ENCODE measurements at places on chromosomes 11 and 22. TPM values are rescaled to one million over a fixed set of nuclear protein-coding genes. Genes with fewer than 3 reads are reported as not detected.
A peak's percentile ranks its signal among the peaks of the same experiment; 100 is the strongest.

- H3K27me3 ChIP-seq = no peaks in the 10 kb centered on the region
- H3K27ac ChIP-seq = peak overlapping the region; percentile 86
- H3K4me1 ChIP-seq = peaks cover 58% of the 10 kb centered on the region
- peak overlapping the region; percentile 61 for H3K4me3 ChIP-seq
Measured at GRCh38 chr11:58525037-58525614, 17.2 kb upstream of the OR5B21 start.

DNA sequence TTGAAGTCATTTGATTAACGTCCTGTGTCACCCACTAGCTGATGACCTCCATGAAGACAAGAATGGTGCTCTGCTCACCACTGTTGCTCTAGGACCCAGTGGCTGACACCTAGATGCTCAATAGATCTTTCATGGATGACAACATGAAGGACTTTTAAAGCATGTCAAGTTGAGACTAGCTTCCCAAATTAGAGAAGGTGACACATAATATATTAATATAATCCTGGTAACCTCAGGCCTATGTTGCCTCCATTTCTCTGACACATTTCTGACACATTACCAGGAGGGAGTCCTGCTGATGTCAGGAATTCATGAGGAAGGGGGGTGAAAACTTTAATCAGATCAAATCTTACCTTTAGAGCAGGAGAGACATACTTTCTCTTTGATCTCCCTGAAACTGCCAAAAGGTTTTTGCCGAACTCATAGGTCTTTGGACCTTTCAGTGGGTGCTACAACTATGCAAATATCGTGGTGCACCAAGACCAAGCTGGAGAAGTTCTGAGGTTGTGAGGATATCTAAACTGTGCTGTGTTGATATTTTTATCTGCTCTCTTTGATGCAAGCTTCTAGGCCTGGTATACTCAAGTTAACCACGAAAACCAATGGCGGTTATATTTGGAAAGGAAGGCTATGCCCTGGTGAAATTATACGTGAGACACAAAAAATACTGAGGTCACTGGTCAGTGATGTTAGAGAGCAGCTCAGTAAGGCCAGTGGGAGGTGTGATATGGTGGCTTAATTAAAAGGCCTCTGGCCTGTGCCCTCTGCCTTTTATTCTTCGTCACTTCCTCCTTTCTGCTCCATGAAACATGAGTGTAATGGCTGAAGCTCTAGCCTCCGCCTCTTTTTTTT, 13.2 kb upstream of the AMPD3 start:
- DNase-seq = no peak
- no peaks in the 10 kb centered on the region for H3K36me3 ChIP-seq
- no peak overlapping the region for H3K4me3 ChIP-seq
- no peaks in the 10 kb centered on the region for H3K27me3 ChIP-seq
- no peak overlapping the region for H3K27ac ChIP-seq
- peaks cover 33% of the 10 kb centered on the region for H3K4me1 ChIP-seq

DNA sequence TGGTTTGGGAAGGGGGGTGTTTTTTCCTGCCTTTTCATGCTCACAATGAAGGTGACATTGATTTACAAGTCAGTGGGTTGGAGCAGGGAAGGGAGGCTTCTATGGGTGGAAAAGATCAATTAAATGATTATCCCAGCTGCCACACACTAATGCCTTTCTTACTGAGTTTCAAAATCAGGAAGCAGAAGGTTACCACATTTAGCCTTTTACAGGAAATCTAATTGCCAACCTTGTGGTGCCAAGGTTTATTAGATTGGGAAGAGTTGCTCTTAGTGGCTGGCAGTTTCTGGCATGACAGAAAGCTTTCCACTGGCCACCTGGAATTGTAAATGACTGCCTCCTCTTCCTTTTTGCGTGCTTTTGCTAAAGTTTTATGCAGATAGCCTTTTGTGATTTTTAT, 98.7 kb downstream of the NAV2 start:
- no peak overlapping the region for H3K4me3 ChIP-seq
- H3K27ac ChIP-seq = no peak overlapping the region
- no peak for DNase-seq
- H3K36me3 ChIP-seq = no peaks in the 10 kb centered on the region
- H3K4me1 ChIP-seq = no peaks in the 10 kb centered on the region

GRCh38 chr11:13120691-13121090, 111.6 kb downstream of the RASSF10 start:
- no peaks in the 10 kb centered on the region for H3K4me1 ChIP-seq
- no peak overlapping the region for H3K4me3 ChIP-seq
- H3K36me3 ChIP-seq = peaks cover 2% of the 10 kb centered on the region
- DNase-seq = no peak

GRCh38 chr11:46493791-46494190, 100.0 kb downstream of the AMBRA1 start:
- H3K27ac ChIP-seq = no peak overlapping the region
- no peak for DNase-seq
- no peaks in the 10 kb centered on the region for H3K27me3 ChIP-seq

- H3K36me3 ChIP-seq = no peaks in the 10 kb centered on the region
- DNase-seq = peak; percentile 94
- H3K4me3 ChIP-seq = peak overlapping the region; percentile 55
- peak overlapping the region; percentile 91 for H3K27ac ChIP-seq
- no peaks in the 10 kb centered on the region for H3K27me3 ChIP-seq
- peaks cover 22% of the 10 kb centered on the region for H3K4me1 ChIP-seq
Measured at GRCh38 chr22:38953577-38954413, 3.6 kb upstream of the APOBEC3A start.

RAB39A gene
- not detected for total RNA-seq

TYMP gene
- total RNA-seq = 49.6 TPM

Measured in activated naive CD4-positive, alpha-beta T cell treated with anti-CD3 and anti-CD28 coated beads for 36 hours (primary cell).